ENCODE measurements at places on chromosomes 2 and 18.

DNA sequence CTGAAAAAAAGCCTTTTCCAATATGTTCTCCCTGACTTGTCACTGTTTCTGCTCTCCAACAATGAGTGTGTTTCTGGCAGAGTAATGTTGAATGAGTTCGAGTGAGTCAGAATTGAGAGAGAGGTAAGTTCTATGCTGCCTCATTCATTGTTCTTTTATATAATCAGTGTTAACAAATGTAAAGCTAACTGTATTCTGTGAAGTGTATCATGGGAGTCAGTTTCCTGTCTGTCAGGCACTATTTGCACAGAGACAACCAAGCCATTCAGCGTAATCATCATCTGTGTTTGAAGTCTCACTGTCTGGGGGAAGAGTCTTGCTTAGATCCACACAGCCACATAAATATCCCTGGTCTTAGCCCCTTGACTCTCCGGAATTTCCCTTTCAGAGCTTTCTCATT lies 22.0 kb upstream of the UPP2 start:
- DNase-seq = no peak

GRCh38 chr2:85353876-85354285 lies 447 bp downstream of the RETSAT start:
- no peak for DNase-seq

DNA sequence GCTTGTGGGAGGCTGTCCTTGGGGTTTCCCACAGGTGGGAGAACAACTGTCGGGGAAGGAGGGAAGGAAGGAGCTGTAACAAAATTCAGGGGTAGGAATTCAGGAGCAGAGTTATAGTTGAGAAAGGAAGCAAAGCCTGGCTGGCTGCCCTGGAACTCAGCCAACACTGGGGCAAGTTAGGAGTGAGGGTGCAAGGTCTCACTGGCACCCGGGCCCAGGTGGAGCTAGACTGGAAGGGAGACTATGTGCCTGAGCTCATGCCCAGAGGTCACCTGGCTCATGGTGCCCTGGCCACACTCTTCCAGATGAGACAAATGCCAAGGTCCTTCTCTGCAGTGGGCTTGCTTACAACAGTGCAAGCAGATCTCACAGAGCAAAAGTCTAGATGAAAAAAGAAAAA lies 75.6 kb upstream of the ARHGAP28 start:
- no peak for DNase-seq

DNA sequence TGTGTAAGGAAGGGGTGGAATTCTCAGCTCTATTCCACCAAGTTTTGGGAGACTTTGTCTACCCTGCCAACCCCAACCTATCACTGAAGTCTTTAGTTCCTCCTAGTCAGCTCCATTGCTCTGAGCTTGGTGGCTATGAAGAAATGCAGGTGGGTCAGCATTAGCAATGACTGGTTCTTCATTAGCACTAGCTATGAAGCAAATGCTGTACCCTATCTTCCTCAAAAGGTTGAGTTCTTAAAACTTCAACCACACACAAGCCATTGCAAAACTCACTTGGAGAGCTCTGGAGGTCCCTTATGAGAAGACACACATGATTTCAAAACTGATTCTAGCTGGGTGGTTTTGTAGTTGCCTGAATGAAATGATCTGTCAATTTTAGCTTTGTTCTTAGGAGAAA lies 193.8 kb downstream of the IKZF2 start:
- DNase-seq = no peak

GRCh38 chr18:50045126-50045525 lies 149.8 kb downstream of the MYO5B start:
- no peak for DNase-seq

DNA sequence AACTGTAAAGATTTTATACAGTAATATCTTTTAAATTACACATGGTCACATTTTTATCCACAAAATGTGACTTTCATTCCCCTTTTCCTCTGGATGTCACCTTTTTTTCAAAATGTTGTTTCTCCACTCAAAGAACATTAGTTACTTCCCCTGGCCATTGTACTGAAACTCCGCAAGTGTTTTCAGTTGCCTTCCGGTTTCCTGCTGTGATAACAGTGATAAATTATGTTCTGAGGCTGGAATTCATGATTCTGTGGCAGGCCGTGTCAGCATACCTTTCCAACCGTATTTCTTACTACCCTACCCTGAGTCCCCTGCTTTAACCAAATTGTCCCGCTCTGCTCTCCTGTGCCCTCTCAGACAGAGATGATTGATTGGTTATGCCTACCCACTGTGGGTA lies 53.5 kb downstream of the MGAT5 start:
- no peak for DNase-seq

DNA sequence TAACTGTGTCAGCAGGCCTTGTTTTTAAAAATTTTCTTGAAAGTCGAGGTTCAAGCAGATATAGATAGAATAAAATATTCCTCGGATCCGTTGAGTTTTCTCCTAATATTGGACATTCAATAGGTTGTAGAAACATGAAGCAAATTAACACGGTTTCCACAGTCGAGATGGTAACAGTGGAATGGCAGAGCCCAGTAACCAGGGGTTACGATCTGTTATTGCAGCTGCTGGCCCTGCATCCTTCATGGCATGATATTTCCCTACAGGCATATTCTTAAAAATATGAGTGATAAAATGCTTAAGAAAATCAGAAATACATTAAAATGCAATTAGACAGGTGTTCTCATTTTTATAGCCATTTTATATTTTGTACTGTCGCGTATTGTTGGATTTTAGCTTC lies 117.6 kb downstream of the SNTG2 start:
- DNase-seq = no peak

DNA sequence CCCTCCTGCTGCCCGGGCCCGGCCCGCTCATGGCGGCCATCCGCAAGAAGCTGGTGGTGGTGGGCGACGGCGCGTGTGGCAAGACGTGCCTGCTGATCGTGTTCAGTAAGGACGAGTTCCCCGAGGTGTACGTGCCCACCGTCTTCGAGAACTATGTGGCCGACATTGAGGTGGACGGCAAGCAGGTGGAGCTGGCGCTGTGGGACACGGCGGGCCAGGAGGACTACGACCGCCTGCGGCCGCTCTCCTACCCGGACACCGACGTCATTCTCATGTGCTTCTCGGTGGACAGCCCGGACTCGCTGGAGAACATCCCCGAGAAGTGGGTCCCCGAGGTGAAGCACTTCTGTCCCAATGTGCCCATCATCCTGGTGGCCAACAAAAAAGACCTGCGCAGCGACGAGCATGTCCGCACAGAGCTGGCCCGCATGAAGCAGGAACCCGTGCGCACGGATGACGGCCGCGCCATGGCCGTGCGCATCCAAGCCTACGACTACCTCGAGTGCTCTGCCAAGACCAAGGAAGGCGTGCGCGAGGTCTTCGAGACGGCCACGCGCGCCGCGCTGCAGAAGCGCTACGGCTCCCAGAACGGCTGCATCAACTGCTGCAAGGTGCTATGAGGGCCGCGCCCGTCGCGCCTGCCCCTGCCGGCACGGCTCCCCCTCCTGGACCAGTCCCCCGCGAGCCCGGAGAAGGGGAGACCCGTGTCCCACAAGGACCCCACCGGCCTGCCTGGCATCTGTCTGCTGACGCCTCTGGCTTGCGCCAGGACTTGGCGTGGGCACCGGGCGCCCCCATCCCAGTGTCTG lies 767 bp downstream of the RHOB start:
- peak; percentile 39 for DNase-seq

DNA sequence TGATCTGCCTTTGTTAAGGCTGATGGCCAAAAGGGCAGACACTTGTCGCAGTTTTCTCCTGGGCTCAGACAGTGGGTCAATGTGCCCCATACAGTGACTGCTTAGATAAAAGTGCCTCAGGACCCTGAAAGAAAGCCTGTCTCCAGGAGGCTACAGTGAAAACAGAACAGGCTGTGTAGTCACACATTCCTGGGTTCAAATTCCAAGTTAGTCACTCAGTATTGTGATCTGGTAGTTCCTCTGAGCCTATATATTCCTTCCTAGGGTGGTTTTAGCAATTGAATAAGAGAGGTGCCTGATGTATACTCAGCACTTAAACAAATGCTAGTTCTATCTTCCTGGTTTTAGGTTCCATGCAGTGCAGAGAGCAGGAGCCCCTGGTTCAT lies 54.4 kb downstream of the RPL37A start:
- no peak for DNase-seq

GRCh38 chr2:109615637-109616144 lies 1.5 kb downstream of the SOWAHC start:
- no peak for DNase-seq
